ENCODE measurements at places on chromosomes 4 and X.

DNA sequence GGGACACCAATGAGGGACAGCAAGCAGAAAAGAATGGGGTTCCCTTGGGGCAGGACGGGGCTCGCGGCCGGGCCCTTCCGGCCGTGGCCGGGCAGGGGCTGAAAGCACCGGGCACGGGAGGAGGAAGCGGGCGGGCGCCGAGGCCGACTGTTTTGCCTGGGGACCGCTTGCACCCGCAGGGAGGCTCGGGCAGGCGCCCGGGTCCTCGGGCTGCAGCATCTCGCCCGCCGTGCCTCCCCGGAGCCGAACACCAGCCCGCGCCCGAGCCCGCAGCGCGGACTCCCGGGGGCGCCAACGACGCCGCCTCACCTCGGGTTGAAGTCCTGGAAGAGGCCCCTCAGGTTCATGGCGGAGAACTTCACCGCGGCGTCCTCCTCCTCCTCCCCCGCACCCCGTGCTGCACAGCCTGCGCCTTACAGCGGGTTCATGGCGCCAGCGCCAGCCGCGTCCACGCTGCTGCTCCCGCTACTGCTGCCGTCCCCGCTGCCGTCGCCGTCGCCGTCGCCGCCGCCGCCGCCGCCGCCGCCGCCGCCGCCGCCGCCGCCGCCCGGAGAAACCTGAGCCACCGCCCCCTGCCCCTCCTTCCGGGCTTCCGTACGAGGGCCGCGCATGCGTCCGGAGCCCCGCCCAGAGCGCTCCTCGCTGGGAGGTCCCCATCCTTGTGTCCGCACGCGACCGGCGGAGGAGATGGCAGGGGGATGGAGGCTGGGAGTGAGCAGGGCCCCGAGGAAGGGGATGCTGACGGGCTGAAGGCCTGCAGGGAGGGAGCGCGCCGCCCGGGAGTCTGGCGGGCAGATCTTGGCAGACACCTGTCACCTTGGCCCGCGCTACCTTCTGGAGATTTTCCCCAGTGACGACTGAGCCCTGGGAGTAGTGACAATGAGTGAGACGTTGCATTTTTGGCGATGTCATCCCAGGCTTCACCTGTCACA lies at the start of gene TMEM185A:
Gene TMEM185A (minus strand): TSS at position 559 of the 932 bp plus-strand sequence. CDS start 212 bp downstream, at position 347.
- peak; percentile 11 for DNase-seq

DNA sequence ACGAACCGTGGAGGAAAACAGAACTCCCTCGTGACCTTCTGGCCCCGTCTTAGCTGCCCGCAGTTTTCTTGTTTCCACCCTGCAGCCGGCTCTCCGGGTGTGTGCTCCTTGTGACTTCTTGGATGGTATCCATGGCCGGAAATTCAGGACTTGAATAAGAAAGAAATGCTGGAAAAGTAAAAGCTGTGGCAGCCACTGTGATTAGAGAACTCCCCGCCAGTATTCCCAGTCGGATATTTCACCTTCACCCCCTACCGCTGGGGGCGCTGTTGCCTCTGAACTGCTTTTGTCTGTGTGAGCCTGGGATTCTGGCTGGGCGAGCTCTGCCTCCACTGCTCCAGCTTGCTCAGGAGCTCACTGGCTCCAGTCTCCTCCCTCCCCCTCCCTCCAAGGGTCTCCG lies 41.5 kb upstream of the CYP4V2 start:
- DNase-seq = no peak

DNA sequence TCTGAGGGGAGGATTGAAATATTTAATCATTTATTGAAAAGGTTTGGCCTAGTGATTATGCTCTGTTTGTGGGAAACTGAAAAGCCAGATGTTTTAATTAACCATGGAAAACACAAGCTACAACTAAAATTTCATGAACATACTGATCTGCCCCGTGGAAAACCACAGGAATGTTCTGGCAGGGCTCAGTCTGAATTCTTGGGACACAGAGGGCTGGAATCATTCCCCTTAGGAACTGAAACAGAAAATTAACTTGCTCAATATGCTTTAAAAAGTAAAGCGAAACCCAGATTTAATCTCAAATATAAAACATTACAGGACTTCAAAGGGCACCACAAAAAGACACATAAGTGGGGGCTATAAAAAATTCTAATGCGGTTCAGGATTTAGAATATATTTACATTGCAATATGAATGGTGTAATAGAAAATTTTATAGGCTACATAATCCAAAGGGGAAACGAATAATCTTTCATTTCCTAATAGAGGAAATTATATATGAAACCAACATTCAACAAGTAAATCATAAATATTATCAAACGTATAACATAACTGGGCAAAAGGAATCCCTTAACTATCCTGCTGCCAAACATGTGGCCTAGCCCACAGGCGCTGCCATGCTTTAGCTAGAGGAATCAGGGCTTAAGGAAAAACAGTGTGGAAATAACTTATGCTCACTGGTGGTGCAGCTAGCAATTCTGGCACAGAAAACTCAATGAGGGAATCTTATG lies 70.9 kb downstream of the APBB2 start:
- no peak for DNase-seq

DNA sequence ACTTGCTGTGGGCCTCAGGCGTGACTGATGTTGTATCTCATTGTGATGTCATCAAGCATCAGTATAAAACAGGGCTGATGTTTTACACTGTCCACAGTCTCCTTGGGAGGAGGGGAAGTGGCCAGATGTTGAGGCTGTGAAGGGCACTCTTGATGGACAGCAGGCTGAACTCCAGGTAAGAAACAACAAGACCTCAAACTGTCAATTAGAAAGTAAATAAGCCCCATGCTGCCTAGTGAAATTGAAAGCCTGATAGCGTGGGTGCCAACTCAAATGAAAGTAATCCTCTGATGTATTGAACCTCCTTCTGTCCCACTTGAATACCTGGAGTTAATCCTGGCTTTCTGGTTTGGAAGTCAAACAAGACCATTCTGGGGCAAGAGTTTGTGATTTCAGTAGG lies 19.7 kb downstream of the VSIG1 start:
- no peak for DNase-seq

- no peak for DNase-seq
These were observed 87.7 kb downstream of the RFC1 start for GRCh38 chr4:39278476-39278875.

Measured in NCI-H1436 treated with DMSO at 0.1 percent for 48 hours (cell line).